ENCODE measurements at places on chromosomes 2 and 18.

- peak; percentile 35 for DNase-seq
Observed at GRCh38 chr2:216520112-216520511, 21.5 kb downstream of the RPL37A start.

GRCh38 chr2:138732651-138733050, 47.5 kb downstream of the NXPH2 start:
- DNase-seq: no peak

- no peak for DNase-seq
Observed at GRCh38 chr18:24128700-24129099, 10.2 kb upstream of the CABYR start.

DNA sequence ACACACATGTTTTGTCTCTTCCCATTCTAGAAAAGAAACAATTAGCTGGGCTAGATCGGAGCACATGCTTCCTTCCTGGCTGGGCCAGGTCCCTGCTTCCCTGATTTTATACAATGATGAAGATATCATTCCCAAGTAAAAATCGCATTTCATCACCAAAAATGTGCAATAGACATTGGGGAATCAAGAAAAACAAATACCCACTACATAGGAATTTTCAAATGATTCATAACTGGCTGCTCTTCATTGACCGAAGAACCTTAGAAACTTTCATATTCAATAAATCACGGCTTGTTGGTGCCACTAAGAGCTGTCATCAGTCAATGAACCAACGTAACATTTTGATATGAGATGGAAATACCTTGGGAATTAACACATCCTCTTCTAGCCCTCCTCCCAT, 373.6 kb upstream of the TRIB2 start:
- no peak for DNase-seq

DNA sequence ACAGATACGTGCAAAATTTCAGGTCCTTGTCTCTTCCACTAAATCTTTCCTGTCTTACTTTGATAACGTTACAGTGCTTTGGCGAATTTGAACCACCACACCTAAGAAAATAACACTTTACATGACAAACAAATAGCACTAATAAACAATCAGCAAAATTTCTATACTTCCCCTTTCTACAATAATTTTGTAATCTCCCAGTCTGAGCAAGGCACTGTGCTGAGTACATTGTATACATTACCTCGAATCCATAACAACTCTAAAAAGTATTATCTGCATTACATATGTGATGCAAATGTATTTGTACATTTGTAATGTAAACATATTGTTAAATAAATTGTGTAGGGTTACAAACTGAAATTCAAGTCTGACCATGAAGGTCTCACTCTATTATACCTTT, 49.9 kb downstream of the RTN4 start:
- no peak for DNase-seq

DNA sequence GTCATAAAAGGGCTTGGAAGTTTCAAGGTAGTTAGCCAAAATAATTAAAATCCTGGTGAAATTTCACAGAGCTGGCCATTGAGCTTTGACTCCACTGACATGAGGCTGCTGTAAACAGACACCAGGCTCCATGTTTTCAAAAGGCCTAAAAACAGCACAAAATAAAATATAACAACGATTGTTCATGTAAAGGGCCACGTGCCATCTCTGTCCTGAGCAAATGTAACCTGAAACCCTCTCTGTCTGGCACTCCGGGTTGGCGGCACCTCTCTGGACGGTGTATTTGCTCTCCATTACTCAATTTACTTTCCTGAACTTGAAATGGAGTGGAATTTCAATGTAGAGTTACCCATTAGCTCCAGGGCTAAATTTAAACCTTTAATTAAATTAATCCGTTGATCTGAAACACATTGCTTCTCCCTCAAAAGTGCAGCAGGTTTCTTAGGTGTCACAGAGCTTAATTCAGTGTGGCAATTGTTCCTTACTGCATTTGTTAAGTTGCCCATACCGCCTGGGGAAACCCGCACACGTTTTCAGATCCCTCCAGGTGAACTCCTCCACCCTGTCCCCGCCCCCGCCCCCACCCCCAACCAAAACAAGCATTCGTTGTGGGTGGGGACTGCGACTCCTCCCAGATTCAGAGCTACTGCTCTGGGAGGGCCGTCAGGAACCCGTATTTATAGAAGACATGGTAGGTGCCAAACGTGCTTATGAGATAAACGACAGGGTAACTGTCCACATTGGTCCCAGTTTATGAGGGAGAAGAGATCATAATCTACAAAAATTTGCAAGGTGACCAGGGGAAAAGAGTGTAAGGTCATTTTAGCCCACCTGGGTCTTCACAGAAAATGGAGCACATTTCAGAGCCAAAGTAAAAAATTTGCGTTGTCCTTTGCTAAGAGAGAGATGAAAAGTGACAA, 1.2 kb upstream of the CABLES1 start:
- DNase-seq: no peak

DNA sequence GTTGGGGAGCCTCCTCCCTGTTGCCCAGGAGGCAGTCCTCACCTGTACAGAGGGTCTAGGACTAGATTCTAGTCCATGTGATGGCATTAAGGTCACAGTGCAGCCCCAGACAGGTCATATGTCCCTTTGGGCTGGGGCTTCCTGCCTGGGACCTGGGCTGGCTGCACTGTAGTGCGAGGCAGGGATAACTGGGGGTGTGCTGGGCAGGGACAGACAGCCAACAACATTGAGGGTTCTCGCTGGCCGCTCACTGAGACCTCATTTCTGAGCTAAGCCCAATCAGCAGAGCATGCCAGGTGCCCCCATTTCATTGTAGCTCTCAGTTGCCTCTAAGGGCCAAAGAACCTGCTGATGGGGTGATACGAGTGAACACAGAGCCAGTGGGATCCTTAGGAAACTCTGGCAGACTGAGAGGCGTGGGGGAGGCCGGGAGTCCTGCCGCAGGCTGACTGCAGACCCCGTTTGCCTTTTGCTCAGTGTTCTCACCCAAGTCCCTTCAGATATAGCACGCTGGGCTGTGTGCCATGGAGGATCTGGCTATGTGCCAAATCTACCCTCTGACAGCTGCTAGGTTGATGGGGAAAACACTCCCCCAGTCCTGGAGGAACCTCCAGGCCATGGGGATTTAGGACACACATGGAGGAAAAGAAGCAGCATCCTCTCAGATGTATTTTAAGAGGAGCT, 51.9 kb downstream of the DYSF start:
- DNase-seq: no peak

DNA sequence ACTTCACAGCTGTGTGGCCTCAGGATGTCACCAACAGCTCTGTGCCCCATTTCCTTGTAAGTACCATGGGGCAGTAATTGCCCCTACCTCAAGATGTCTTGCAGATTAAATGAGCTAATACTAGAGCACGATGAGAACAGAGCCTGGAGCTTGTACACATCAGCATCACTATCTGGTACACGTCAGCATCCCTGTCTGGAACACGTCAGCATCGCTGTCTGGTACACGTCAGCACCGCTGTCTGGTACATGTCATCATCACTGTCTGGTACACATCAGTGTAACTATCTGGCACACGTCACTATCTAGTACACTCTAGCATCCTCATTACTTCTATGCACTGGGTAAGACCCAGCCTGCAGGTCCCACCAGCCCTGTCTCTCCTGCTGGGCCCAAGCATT, 37.2 kb downstream of the AQP12A start:
- DNase-seq: no peak

- no peak for DNase-seq
Observed at GRCh38 chr2:44645937-44646336, 284.2 kb downstream of the CAMKMT start.

DNA sequence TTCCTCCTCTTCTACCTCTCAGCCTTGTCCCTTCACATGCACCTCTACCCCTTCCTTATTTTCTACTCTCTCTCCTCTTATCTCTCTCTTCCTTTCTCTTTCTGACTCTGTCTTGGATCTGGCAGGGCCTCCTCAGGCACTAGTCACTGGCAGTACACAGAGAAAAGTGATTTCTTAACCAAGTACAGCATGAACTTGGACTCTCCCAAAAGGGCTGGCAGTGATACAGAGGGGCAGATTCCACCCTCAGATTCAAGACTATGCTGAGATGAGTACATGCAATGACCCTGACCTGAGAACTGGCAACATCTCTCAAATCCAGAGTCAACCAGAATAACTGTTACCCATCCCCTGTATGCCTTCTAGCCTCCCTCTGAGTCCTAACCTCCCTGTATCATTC, 4.3 kb downstream of the AOX1 start:
- DNase-seq: no peak

Measured in astrocyte of the cerebellum (primary cell).